ENCODE measurements at places on chromosomes 1 and 21.

GRCh38 chr1:28208818-28209441, 23.9 kb downstream of the DNAJC8 start:
- DNase-seq = peak; percentile 58

GRCh38 chr1:99496067-99496466, 149.8 kb upstream of the PALMD start:
- DNase-seq = no peak

GRCh38 chr1:76577525-76578185, 289.6 kb upstream of the ST6GALNAC5 start:
- no peak for DNase-seq

DNA sequence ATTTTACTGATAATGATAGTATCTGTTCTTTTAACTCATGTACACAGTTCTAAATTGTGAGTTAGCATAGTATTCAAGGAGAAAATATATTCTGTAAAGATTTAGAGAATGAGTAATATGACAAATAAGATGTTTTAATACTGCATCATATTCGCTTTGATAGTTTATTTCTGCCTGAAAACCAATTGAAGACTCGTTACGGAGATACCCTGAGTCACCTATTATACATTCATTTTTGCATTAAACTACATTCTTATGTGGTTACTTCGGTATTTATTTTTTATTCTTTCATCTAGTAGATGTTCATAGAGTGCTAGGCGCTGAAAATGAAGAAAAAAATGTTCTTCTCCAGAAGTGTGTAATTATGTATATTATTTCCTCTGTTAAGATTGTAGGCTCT, 5.3 kb downstream of the UHMK1 start:
- DNase-seq = no peak

DNA sequence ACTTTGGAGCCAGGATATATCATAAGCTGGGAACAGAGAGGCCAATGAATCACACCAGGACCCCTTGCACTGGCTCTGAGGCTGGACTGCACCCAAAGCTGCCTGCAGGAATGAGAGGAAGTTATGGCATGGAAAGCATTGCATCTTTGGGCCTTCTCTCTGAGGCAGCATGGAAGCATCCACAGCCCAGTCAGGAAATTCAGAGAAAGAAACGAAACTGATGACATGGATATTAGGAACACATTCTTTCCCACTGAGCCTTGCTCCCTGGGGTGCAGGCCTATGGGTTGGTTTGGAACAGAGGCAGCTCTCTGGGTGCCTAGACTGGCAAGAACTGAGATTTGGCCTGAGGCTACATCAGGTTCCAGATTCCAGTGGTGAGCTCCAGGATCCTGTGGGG, 98.6 kb downstream of the NGF start:
- DNase-seq = no peak

GRCh38 chr1:55879346-55879745, 664.2 kb upstream of the USP24 start:
- no peak for DNase-seq

- DNase-seq = no peak
Measured at GRCh38 chr1:32311709-32312393, 20.0 kb downstream of the HDAC1 start.

- DNase-seq = peak; percentile 55
Measured at GRCh38 chr1:32063261-32063681, 9.5 kb upstream of the TMEM39B start.

- no peak for DNase-seq
Measured at GRCh38 chr1:218284377-218284916, 646 bp upstream of the RRP15 start.

GRCh38 chr1:172616195-172616594, 42.7 kb upstream of the FASLG start:
- no peak for DNase-seq

- peak; percentile 64 for DNase-seq
Measured at GRCh38 chr1:232127190-232127589, 500.6 kb downstream of the DISC1 start.

- DNase-seq = no peak
Measured at GRCh38 chr1:33178836-33179439, 2.9 kb downstream of the TRIM62 start.

DNA sequence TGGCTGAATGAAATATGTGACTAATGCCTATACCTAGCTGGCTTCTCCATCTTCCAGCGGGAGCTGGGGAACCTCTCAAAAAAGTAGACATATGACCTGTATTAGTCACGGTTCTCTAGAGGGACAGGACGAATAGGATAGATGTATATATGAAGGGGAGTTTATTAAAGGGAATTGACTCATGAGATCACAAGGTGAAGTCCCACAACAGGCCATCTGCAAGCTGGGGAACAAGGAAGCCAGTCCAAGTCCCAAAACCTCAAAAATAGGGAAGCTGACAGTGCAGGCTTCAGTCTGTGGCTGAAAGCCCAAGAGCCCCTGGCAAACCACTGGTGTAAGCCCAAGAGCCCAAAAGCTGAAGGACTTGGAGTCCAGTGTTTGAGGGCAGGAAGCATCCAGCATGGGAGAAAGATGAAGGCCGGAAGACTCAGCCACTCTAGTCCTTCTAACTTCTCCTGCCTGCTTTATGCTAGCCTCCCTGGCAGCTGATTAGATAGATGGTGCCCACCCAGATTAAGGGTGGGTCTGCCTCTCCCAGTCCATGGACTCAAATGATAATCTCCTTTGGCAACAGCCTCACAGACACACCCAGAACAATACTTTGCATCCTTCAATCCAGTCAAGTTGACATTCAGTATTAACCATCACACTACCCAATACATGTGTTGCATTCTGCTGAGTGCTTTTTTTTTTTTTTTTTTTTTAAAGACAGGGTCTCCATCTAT, 19.6 kb downstream of the OLIG1 start:
- DNase-seq = no peak

- peak; percentile 36 for DNase-seq
Measured at GRCh38 chr1:36089393-36090121, 865 bp downstream of the ADPRS start.

GRCh38 chr21:45436351-45437065, 31.5 kb downstream of the COL18A1 start:
- DNase-seq = no peak

- no peak for DNase-seq
Measured at GRCh38 chr1:98763488-98764150, 102.1 kb downstream of the SNX7 start.

GRCh38 chr1:36665478-36666080, 182.9 kb upstream of the CSF3R start:
- no peak for DNase-seq

DNA sequence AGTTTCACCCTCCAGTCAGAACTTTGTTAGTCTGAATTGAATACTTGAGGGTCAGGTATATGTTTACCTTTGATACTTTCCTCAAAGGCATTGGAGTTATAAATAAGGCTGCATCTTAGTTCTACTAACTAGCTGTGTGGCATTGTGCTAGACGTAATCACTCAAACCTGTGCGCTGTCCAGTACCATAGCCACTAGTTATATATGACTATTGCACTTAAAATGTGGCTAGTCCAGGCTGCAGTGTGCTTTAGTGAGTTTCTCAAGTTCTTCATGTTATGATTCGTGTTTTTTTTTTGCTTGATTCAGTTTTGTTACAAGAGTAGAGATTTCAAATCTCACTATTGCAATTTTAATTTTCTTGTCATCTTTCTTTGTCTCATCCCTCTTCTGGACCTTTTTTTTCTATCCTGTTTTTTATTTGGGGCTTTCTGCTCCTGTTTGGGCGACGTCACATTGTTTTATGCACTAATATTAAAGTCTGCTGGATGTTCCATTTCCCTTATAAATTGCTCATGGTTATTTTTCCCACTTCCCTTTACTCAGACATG, 5.7 kb downstream of the MAN1A2 start:
- no peak for DNase-seq
